Caudate nucleus (tissue), 63 donors: ENCODE measurements at places on chromosomes 4 and X.
A peak's percentile ranks its signal among the peaks of the same experiment; 100 is the strongest.

GRCh38 chrX:857376-857775 is 226.8 kb downstream of the SHOX start:
- DNase-seq: no peak

- no peak for DNase-seq
Measured at GRCh38 chr4:38939165-38939564, 71.6 kb downstream of the FAM114A1 start.

- DNase-seq: no peak
Measured at GRCh38 chr4:139800082-139800481, 134.5 kb downstream of the MGST2 start.

GRCh38 chr4:28358606-28359005 is 1498.0 kb downstream of the STIM2 start:
- no peak for DNase-seq

DNA sequence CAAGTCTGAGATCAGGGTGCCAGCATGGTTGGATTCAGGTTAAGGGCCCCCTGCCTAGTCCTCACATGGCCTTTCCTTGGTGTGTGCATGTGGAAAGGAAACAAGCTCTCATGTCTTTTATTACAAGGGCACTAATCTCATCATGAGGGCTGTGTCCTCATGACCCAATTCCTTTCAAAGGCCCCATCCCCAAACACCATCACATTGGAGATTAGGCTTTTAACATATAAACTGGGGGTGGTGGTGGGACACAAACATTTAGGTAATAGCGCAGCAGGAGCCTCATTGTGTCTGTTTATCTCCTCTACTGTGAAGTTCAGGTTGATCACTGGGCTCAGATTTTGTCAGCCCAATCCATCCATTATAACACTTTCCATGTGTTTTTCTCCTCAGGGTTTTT is 41.0 kb downstream of the BEX3 start:
- DNase-seq: no peak

DNA sequence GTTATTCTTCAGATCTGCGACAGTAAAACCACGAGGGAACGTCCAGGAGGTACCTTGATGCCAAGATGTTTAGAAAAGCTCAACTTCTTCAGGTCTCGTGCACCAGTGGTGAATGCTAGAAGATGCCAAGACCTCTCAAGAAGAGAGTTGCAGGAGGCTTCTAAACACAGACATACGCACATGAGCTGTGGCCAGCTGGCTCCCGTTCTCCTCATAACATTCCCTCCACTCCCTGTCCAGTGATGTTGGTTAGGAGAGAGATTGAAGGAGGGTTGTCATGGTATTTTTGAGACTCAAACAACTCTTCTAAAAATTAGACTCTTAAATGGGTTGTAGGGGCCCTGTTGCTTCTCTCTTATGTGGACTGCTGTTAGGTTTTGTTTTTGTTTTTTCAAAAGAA is 184.3 kb downstream of the QDPR start:
- no peak for DNase-seq

- no peak for DNase-seq
Measured at GRCh38 chr4:133592591-133592990, 443.5 kb downstream of the PCDH10 start.

- peak; percentile 16 for DNase-seq
Measured at GRCh38 chrX:119402588-119402987, 3.5 kb downstream of the SLC25A43 start.

GRCh38 chr4:55378617-55379467 is 16.9 kb upstream of the TMEM165 start:
- DNase-seq: no peak

- DNase-seq: no peak
Measured at GRCh38 chrX:154731881-154732280, 19.0 kb downstream of the GAB3 start.

GRCh38 chrX:48883729-48884128 is 13.8 kb downstream of the TIMM17B start:
- DNase-seq: no peak

DNA sequence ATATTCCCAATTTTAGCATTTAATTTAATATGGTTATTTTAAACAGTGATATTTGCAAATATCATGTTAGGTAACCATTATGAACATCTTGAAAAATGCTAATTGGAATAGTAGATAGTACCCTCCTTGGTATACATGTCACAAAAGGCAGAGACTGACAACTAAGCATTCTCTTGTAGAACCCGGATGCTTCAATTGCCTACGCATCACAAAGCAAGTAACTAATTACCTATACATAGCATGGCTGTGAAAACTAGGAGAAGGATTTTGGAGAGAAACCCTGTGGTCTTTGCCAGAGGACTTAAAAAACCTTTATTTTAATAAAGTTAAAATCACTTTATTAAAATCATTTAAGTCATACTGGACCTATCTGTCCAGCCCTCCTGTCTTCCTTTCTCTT is 764.1 kb upstream of the TENM3 start:
- no peak for DNase-seq

- no peak for DNase-seq
Measured at GRCh38 chr4:156018383-156018782, 64.7 kb upstream of the CTSO start.

DNA sequence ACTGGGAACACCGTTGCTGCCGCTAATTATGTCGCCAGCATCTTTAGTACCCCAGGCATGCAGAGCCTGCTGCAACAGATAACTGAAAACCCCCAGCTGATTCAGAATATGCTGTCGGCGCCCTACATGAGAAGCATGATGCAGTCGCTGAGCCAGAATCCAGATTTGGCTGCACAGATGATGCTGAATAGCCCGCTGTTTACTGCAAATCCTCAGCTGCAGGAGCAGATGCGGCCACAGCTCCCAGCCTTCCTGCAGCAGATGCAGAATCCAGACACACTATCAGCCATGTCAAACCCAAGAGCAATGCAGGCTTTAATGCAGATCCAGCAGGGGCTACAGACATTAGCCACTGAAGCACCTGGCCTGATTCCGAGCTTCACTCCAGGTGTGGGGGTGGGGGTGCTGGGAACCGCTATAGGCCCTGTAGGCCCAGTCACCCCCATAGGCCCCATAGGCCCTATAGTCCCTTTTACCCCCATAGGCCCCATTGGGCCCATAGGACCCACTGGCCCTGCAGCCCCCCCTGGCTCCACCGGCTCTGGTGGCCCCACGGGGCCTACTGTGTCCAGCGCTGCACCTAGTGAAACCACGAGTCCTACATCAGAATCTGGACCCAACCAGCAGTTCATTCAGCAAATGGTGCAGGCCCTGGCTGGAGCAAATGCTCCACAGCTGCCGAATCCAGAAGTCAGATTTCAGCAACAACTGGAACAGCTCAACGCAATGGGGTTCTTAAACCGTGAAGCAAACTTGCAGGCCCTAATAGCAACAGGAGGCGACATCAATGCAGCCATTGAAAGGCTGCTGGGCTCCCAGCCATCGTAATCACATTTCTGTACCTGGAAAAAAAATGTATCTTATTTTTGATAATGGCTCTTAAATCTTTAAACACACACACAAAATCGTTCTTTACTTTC is 1.8 kb downstream of the UBQLN2 start:
- no peak for DNase-seq

- no peak for DNase-seq
Measured at GRCh38 chr4:179584101-179584500, 2141.9 kb upstream of the AGA start.

GRCh38 chr4:78939667-78940008 is 400 bp upstream of the PAQR3 start:
- no peak for DNase-seq

DNA sequence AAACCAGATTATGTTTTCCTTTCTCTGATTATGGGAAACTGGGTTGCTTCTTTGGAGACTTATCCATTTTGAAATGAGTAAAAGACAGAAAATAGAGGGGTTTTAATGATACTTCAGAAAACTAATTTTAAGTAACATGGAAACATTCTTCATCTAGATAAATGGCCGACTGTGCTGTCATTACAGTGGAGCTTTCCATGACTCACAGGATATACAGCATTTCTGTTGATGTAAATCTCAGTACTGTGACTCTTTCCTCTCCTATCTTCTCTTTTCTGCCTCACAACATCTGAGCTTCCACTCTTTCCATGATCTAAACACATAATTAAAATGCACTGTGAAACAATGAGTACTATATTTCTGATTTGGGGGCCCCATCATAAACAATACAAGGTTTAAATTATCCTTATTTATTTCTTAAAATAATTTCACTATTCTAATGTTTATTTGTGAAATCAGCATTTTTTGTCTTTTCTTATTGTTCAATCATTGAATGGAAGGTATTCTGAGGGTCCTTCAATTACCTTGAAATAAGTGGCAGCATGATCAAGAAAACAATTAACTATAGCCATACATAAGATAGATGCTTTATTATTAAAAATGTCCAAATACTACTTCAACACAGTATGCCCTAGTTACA is 19.3 kb downstream of the SEC24D start:
- DNase-seq: no peak

DNA sequence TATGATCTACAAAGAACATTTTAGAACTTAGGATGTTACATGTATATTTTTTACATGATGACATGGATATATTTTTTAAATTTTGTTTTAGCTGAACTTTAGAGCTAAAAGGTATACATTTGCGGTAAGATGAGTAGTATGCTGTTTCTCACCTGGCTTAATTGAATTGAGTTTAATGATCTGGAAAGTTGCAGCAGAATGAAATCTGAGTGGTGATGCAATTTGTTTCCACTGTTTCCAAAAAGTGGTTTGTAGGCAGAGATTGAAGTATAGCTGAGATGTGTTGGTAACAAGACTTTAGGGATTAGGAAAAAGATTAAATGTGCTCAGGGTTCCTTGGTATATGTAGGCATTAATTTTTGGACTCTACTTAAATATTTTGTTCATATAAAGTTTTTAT is 68.1 kb downstream of the HPF1 start:
- no peak for DNase-seq

GRCh38 chr4:63505714-63506460 is 903.4 kb downstream of the TECRL start:
- no peak for DNase-seq

- DNase-seq: no peak
Measured at GRCh38 chr4:107548211-107548905, 171.7 kb downstream of the PAPSS1 start.

- no peak for DNase-seq
Measured at GRCh38 chr4:133618963-133619362, 469.9 kb downstream of the PCDH10 start.

DNA sequence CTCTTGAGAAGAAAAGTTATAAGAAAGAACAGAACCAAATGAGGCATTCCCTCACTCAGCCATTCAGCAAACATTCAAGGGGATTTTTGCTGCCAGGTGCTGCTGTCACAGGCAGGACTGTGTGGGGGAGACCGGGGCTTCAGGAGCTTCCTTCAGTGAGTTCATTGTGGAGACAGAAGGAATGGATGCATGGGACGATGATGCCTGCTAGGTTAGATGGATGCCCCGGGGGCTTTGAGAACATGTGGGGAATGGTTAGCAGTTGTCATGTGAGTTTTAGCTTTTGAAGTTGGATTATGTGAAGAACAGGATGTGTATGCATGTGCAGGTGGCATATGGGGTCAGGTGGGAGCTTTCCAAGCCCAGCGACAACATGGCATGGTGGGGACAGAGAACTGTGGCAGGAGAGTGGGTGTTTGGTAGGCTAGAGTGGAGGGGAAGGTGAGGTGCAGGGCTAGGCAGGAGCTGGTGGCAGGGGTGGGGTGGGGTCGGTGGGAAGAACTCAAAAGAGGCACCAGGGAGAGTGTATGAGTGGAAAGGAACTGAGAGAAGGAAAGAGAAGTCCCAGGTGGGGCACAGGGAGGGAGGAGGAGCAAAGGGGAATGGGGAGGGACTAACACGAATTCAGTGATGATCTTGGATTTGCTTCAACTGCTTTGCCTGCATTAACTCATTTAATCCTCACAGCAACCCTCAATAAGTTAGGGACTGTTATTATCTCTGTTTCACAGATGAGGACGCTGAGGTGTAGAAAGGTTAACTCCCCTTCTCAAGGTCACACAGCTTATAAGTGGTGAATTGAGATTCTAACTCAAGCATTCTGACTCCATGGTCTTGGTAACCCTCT is 8.4 kb downstream of the DCUN1D4 start:
- no peak for DNase-seq

GRCh38 chr4:5503336-5503936 is 204.9 kb downstream of the EVC2 start:
- DNase-seq: no peak

DNA sequence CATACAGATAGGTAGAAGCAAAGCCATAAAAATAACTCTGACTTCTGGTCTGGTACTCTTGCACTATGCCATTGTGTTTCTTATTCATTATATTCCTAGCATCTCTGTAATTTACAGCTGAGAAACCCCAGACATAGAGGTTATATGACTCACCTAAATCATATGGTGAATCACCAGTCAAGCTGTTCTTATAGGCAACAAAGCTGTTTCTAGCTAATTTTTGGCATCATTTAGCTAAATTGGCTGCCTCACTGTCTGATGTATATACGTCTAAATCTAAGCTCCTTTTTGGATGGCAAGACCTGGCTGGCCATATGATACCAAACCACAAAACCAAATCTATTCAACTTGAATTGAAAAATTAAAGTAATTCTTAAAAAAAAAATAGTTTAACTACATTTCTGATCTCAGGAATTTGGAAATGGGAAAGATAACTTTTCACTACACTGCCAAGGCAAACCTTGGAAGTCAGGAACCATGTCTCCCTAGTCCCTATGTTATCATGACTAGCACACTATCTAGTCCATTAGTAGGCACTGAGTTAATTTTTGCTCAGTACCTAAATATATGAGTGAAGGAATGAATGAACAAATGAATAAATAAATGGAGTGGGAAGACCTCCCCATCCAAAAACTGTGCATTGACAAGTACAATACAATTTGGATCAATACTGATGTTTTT is 41.3 kb upstream of the STAG2 start:
- no peak for DNase-seq

- DNase-seq: no peak
Measured at GRCh38 chr4:128322986-128323385, 35.4 kb upstream of the PGRMC2 start.

- no peak for DNase-seq
Measured at GRCh38 chr4:164484551-164484950, 269.4 kb upstream of the SMIM31 start.

- DNase-seq: no peak
Measured at GRCh38 chr4:52051213-52051614, at the start of gene SPATA18. TSS of gene SPATA18 (plus strand) at chr4:52051304. CDS start at chr4:52051705, 401 bp downstream.

- no peak for DNase-seq
Measured at GRCh38 chr4:118682928-118683327, 2.3 kb upstream of the METTL14 start.

GRCh38 chr4:182143822-182144625 is 99.2 kb upstream of the TENM3 start:
- DNase-seq: peak; percentile 56

GRCh38 chr4:119795986-119796578 is 167.5 kb upstream of the PDE5A start:
- no peak for DNase-seq

- no peak for DNase-seq
Measured at GRCh38 chr4:53943345-53944085, 120.9 kb downstream of the CHIC2 start.
